AG04449 (cell line): ENCODE measurements at places on chromosomes 1 and 21.

DNA sequence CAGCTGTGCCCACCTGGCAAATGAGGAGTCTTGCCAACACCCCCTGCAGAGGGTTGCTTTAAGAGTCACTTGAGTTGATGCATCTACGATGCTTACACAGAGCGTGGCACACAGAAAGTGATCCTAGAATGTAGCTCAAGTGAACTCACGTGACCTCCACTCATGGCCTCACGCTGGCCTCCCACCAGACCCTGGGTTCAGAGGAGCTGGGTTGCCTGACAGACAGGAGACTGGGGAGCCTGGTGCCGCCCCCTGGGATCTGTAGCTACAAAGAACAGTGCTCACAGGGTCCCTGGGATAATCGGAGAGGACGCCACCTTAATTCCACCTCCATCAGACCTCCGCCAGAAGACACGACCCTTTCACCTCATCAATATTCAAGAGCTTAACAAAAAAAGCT is 81.4 kb upstream of the CASZ1 start:
- no peak for DNase-seq

- no peak for DNase-seq
Observed at GRCh38 chr1:17080880-17081279, 27.0 kb upstream of the SDHB start.

GRCh38 chr1:246893191-246893939 is 38.4 kb downstream of the AHCTF1 start:
- no peak for DNase-seq

GRCh38 chr1:32150847-32151246 is 28.6 kb upstream of the TXLNA start:
- DNase-seq: no peak

- DNase-seq: no peak
Observed at GRCh38 chr1:184945029-184945428, 29.3 kb downstream of the NIBAN1 start.

GRCh38 chr1:168054117-168054516 is 82.6 kb downstream of the GPR161 start:
- no peak for DNase-seq

GRCh38 chr1:234629026-234629425 is 19.0 kb upstream of the IRF2BP2 start:
- DNase-seq: no peak

DNA sequence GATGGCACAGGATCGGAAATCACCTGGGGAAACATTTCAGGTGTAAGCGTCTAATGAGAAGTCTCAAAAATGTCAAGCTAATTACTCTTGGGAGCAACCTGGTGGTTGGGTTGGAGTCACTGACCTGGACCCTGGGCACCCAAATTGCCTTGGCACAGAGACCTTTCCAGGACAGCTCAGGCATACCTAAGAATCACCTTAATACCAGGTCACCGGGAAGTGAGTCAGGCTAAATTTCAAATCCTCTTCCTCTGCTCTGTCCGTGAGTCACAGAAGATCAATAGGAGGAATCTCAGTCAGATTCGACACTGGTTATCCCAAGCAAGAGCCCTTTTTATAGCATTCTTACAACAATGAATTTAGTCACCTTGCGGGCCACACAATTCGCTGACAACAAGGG is 179.6 kb upstream of the CAMK1G start:
- DNase-seq: no peak

DNA sequence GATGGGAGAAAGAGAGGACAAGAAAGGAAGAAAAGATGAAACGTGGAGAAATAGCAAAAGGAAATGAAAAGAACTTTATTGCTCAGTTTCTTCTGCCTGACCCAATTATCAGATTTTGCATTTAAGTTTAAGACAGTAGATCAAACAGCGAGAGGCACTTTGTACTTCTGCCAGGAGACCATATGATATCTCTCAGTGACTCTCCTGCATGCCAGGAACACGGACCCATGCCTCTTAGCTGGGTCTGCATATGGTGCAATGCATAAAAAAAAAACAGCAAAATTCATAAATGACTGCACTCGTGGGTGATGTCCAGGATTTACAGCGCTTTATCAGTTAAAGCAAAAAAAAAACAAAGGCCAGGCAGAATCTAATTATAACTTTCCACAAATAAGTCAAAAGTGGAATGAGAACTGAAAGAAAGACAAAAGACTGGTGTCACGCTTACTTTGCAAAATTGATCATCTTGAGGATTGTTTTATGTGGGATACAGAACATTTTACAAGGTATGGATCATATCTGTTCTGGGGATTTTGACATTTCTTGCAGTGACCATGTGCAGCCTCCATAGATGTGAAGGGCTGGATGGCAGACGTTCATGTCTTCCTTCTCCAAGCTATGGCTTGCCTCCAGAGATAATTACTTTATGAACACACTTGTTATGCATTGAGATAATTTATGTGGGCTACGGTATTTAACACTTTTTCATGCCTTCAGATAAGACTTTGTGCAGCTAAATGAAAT is 79.5 kb downstream of the RUNX1 start:
- no peak for DNase-seq

GRCh38 chr1:10398278-10398733 is 558 bp upstream of the PGD start:
- no peak for DNase-seq

GRCh38 chr1:31712630-31713029 is 8.8 kb upstream of the COL16A1 start:
- DNase-seq: peak; percentile 74

DNA sequence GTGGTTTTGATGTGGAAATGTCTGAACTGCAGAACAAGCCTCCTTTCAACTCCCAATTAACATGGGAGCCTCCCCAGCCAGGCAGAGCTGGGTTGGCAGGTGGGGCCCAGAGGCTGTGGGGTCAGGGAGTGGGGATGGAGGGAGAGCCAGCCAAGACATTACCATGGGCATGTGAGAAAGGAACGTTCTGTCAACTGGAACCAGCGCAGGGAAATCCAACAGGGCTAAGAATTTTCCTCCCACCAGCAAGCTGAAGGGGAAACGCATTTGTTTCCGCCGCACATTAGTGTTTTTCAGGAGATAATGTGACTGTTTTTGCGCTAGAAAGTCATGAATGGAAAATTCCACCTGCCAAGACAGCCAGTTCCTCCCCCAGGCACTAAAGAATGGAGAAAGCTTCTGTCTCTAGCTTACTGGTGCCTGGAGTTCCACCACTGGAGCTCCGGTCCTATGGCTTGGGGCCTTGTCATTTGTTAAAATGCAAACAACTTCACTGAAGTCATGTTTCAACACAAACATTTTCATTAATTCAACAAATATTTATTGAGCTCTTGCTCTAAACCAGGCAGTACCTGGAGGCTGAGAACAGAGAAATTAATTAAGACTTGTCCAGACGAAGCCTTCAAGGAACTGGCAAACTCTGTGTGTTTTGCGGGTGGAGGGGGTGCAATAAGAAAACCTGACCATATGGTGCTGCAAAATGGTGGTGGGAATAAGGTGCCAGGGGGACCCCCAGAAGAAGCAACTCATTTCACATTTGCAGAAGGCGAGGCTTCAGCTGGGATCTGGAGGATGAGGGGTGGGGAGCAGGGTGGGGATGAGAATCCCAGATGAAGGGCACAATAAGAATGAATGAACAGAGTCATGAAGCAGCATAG is 305.1 kb downstream of the MATN1 start:
- DNase-seq: no peak

DNA sequence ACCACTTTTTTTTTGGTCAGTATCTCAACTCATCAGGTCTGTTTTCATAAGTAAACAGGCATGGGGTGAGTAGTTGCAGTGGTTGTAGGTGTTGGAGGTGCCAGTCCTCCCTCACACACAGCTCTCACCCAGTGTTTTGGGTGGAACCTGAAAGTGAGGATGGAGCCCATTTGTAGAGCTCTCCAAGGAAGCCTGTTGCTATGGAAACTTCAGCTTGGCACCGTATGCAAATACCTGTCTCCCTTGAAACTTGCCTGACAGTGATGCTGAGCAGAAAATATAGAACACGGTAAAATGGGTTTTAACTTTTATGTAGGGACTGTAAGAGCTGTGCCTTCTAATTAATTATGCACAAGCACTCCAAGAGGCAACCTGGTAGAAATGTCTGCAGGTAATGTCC is 214.1 kb downstream of the AJAP1 start:
- DNase-seq: no peak

DNA sequence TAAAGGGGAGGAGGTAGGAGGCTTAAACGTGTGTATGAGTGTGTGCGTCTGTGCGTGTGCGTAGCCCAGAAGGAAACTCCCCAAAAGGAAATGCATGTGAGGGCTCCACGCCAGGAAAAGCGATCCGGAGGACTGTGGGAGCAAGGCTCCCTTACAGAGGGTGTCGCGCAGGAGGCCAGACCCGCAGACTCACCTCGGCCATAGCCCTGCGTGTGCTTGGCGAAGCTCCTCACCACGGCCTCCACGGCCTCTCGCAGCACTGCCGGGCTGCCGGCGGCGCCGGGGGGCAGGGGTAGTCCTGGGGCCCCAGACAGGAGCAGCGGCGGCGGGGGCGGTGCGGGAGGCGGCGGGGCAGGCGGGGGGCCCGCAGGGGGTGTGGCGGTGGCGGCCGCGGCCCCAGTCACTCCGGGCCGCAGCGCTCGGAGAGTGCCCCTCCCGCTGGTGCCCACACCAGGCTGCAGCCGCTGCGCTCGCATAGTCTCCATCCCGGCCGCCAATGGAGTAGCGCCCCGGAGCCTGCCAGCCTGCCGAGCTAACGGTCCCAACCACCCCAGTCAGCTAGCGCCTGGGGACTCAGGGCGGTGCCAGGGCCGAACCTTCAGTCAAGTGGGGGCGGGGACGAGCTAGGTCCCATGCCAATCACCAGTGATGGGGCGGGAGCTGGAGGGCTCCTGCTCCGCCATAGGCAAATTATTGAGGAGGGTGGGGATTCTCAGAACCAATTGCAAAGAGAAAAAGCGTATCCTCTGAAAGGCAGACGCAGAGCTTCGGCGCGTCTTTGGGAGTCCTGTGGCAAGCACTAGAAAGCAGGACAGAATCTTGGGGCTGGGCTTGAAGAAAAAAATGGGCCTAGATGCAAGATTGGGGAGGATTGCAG is at the start of gene LIX1L:
LIX1L (minus strand) TSS at position 575 of the 877 bp plus-strand sequence; CDS start at position 485, 90 bp downstream.
- DNase-seq: no peak

GRCh38 chr1:161954466-161954865 is 69.2 kb downstream of the OLFML2B start:
- no peak for DNase-seq

DNA sequence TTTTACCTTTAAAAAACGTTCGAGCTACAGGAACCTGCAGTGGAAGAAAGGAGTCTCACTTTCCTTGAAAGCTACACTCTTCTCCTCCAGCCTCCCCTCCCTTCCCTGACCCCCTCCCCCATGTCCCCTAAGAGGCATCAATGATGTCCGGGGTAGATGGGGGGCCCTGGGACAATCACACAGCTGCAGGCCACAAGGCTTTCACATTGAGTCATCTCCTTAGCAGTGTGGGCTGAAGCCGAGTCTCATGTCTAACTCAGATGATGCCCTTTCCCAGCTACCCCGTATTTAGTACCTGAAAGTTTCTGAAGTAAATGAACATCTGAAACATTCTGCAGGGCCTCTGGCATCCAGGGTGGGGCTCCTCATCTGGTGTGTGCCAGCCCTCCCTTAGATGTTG is 6.3 kb upstream of the GPR25 start:
- no peak for DNase-seq
